RPMI7951 (cell line): ENCODE measurements at places on chromosomes 16 and 17.

DNA sequence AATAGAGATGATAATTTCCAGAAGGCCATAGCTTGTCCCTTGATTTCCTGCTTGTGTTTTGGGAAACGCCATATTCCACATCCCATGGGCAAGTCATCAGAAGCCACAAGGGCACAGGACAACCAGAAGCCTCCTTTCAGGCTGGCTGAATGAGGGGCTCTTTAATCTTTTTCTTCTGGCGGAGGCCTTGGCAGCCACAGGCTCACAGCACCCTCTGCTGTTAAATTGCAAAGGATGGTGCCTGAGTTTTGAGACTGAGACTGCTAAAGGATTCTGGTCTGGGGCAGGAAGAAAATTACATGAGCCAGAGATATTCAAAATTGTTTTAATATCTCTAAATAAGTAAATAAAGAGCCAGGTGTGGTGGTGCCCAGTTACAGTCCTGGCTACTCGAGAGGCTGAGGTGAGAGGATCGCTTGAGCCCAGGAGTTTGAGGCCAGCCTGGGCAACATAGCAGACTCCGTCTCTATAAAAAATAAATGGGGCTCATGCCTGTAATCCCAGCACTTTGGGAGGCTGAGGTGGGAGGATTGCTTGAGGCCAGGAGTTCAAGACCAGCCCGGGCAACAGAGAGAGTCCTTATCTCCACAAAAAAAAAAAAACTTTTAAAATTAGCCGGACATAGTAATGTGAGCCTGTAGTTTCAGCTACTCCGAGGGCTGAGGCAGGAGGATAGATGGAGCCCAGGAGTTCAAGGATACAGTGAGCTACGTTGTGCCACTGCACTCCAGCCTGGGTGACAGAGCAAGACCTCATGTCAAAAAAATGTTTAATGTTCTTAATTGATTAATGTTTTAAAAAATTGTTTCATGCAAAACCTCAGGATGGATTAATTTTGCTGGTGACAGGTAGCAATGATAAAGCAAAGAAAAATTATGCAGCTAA lies 26.3 kb downstream of the AARSD1 start:
- DNase-seq, result peak; percentile 56

DNA sequence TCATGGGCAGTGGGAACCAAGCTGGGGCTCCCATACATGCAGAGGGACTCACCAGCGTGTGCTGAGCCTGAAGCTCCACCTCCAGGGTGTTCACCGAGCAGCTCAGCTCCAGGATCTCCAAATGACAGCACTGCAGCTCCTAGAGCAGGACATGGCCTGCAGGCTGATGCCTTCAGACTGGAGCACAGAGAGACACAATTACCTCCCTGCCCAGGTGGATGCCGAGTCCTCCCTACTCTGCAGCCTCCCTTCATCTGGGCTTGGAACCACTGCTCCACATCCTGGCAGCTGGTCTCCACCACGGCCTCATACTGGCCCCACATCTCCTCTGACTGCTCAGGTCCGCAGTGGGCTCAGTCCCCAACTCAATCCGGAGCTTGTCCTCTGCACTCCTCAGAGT lies 8.2 kb upstream of the KRT38 start:
- no peak for DNase-seq

GRCh38 chr16:1494129-1494640 lies 1.0 kb downstream of the TELO2 start:
- DNase-seq, result peak; percentile 71

- no peak for DNase-seq
Measured at GRCh38 chr16:84892097-84892496, 72.3 kb downstream of the CRISPLD2 start.

DNA sequence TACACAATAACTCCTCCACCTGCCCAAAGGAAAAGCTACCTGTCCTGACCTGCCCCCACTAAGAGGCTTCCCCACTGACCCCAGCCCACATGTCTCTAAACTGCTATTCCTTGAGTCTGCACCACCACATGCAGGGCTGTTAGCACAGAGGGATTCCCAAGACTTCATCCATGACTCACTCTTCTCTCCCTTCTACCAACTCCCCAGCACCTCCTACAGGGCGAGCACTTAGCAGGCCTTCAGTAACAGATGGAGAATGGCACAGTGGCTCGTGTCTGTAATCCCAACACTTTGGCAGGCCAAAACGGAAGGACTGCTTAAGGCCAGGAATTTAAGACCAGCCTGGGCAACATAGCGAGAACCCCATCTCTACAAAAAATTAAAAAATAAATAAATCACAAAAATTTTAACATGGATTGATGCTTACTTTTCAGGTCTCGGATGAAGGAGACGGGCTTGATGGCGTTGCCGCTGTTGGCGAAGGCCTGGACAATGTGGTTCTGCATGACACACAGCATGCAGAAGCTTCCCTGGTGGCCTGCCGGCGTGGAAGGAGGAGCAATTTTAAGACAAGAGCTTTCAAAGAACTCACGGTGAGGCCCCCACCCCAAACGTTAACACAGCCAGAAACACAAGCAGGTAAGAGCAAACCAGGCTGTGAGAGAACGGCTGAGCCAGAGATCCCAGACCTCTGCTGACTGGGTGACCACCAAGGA lies 12.0 kb downstream of the USP36 start:
- DNase-seq, result peak; percentile 44

DNA sequence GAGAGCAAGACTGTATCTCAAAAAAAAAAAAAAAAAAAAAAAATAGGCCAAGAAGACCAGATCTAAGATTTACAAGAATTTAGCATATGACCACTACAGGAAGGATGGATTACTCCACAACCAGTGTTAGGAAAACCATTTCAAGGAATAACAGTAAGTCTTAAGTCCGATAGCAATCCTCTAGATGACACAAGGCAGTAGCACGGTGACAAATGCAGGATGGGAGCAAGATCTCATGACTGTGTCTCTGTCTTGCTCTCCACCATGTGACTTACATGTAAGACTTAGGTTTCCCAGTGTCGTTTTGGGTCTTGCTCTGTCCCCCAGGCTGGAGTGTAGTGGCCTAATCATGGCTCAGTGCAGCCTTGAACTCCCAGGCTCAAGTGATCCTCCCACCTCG lies 27.8 kb downstream of the C16orf96 start:
- no peak for DNase-seq

DNA sequence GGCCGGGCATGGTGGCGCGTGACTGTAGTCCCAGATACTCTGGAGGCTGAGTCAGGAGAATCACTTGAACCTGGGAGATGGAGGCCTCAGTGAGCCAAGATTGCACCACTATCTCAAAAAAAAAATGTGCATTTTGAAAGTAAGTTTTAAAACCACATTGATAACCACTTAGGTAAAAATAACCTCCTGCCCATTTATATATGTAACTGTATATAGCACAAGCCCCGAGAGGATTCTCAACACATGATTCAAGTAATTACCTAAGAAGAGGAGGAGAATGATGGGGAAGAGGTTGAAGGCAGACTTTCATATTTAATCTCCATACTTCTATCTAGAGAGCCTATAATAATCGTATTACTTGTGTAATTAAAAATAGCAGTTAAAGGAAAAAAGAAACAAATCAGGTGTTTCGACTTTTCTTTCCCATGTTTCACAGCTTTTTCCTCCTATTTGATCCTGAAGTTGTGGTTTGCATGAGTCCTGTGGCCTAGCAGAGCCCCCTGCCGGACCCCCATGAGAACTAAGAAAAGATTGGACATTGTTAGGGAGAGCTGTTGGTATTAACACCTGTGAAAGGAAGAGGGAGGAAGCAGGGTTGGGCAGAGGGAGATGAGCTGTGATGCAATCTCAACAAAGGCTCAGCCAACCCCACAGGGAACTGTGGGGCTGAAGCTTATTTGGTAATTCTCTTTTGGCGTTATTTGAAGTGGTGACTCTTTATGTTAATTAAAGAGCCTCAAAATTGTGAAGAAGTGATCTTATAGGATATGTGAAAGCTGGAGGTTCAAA lies 22.1 kb downstream of the PMFBP1 start:
- no peak for DNase-seq

GRCh38 chr17:5719976-5720375 lies 135.7 kb upstream of the NLRP1 start:
- no peak for DNase-seq

GRCh38 chr17:15377616-15378015 lies 36.2 kb upstream of the TEKT3 start:
- peak; percentile 80 for DNase-seq

- no peak for DNase-seq
Measured at GRCh38 chr16:85018529-85019236, 7.3 kb upstream of the ZDHHC7 start.

DNA sequence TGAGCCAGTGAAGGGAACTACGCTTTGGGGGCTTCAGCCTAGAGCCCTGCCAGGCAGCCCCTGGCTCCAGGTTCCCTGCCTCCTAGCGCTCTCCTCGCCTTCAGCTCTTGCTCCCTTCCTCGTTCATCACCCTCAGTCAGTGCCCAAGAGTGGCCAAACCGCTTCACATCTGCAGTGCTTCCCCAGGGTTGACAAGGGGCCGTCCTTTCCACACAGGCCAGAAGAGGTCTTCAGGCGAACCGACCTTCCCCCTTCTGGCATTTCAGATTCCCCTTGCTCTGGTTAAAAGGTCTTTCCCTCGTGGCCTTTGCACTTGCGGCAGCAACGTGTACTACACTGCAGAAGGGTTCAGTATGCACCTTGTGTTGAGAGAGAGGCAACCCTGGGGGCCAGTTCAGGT lies 4.1 kb downstream of the RASD1 start:
- no peak for DNase-seq

- DNase-seq, result no peak
Measured at GRCh38 chr16:75097941-75098901, 18.4 kb downstream of the LDHD start.

DNA sequence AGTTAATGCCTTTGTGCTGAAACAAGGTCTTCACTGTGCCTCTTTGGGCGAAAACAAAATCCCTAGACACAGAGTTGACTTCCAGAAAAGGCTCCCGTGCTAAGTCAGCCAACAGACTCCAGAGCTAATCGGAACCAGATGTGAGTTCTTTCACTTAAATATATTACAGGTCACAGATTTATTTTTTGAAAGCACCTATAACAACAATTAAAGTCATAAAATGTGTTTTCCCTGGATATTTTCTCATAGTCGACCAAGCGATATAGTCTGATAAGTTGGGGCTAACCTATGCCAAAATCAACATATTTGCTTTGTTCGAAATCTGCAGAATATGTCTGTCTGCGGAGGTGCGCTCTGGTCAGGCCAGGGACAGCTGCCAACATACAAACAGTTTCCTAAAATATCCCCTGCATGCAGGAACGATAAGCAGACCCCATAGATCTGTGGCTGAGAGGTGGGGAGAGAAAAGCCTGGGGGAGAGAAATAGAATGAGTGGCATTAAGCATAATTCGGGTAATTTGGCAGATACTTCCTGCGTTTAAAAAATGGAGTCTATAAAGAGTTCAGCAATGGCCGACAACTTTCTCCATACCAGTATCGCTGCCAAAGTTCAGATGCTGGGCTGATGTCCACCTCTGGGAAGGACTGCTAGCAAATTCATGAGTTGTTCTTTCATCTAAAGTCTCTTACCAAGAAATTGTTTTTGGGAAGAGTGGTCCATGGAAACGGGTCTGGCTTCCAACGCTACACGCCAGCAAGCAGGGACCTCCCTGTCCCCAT lies 50.8 kb upstream of the MYH10 start:
- peak; percentile 80 for DNase-seq
